SK-N-SH (cell line): ENCODE measurements at places on chromosomes 13 and 19. TPM values are rescaled to one million over a fixed set of nuclear protein-coding genes. Genes with fewer than 3 reads are reported as not detected.

ZNF560 gene
- polyA plus RNA-seq, result 0.10 TPM in 2 replicates

TNFSF9 gene
- 9.9 and 10.7 TPM in 2 replicates for polyA plus RNA-seq

NOVA2 gene
- 1.3 and 1.9 TPM in 2 replicates for polyA plus RNA-seq

CCDC9 gene
- polyA plus RNA-seq, result 9.8 and 12.4 TPM in 2 replicates

DNA sequence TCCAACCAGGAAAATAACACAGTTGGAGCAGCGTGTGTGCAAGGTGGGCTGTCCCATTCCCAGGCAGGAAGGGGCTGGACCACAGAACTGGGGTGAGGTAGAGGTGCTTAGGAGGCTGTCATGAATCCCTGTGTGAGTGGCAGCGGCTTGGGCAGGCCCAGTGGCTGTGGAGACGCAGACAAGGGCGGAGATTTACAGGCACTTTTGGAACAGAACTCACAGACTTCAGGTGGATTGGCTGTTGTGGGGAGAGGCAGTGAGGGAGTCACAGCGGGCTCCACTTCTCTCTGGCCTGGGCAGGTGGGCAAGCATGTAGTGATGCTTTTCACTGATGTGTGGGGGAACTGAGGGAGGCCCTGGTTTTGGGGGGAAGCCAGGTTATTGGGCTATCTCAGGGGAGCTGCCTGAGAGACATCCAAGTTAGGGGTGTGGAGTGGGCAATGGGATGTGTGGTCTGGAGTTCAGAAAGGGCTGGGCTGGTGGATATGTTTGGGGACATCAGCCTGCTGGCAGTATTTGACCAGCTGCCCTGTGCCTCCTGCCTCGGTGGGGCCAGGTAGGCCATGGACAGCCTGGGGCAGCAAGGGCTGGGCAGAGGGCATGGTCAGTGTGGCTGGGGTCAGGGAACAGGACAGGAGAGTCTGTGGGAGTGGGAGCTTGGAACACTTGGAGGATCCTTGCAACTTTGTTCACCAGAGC, 27.0 kb upstream of the ZNF492 start:
- DNase-seq, result no peak

DNA sequence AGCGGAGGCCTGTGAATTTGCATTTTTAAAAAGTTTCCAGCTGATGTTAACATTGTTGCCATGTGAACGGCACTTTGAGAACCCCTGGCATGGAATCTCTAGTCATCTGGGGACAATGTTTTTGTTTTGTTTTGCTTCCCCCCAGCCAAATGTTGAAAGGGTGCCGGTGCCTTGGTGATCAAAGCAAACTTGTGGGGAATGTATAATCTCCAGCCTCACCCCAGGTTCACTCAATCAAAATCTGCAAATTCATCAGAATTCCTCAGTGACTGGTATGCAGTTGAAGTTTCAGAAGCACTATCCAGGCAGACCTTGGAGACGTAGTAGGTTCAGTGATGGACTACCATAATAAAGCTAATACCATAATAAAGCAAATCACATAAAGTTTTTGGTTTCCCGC, 428.7 kb downstream of the MYO16 start:
- DNase-seq, result no peak

GRCh38 chr13:77991003-77991402, 72.4 kb upstream of the EDNRB start:
- no peak for DNase-seq

- DNase-seq, result peak; percentile 6
Measured at GRCh38 chr13:36674337-36675212, 755 bp downstream of the SERTM1 start.

- DNase-seq, result no peak
Measured at GRCh38 chr13:21362741-21363140, 96.4 kb downstream of the ZDHHC20 start.

GRCh38 chr13:36072152-36072935, 58.8 kb downstream of the DCLK1 start:
- peak; percentile 35 for DNase-seq

DNA sequence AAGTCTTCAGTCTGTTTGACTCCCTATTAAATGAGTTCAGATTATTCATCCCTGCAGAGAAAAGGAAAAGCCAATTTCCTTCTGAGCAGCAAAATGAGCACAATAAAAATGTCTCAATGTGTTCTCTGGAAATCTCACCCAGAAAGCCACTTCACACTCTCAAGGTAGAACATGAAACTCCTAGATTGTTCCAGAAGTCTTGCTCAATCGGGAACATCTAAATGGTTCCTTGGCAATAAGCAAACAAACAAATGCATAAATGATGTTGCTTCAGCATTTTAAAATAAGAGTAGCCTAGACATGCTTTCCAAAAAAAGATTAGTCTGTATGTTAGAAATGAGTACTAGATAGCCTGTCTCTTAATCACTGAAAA, 59.7 kb upstream of the TNFRSF19 start:
- no peak for DNase-seq
